Lung (tissue), 17 donors: ENCODE measurements at places on chromosomes 11 and 22. TPM values are rescaled to one million over a fixed set of nuclear protein-coding genes. Genes with fewer than 3 reads are reported as not detected.
A peak's percentile ranks its signal among the peaks of the same experiment; 100 is the strongest.

- no peak overlapping the region for H3K27ac ChIP-seq
- no peaks in the 10 kb centered on the region for H3K4me1 ChIP-seq
- H3K4me3 ChIP-seq, result no peak overlapping the region
- H3K36me3 ChIP-seq, result no peaks in the 10 kb centered on the region
Measured at GRCh38 chr22:31977141-31977841, 33.0 kb downstream of the YWHAH start.

DNA sequence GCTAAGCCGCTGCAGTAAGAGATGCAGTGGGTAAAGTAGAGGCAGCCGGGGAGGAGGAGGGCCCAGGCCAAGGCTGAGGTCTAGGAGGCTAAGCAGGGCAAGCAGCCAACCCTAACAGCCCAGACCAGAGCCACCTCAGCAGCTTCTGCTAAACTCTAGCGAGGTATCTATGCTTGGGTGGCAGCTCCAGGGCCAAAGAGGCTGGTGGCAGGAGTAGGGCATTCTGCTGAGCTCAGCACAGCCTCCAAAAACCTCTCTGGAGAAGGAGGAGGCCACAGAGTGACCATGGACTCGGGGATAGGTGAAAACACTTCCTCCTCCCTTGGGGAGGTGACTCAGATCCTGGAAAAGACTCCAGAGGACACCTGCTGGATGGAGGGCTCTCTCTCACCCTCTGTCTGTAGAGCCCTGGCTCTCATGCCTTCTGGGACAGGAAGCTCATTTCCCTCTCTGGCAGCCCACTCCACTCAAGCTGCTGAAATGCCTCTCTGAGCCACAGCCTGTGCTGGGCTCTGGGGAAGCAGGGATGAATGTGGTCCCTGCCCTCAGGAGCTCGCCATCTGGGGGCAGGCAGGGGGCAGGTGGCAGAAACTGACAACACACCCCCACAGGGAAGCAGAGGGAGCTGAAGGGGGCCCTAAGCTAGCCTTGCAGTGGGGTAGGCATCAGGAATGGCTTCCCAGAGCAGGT lies 16.5 kb upstream of the TPBGL start:
- H3K4me1 ChIP-seq, result no peaks in the 10 kb centered on the region
- no peak overlapping the region for H3K4me3 ChIP-seq
- no peak for DNase-seq
- H3K36me3 ChIP-seq, result no peaks in the 10 kb centered on the region
- no peak overlapping the region for H3K27ac ChIP-seq

NAALAD2 gene
- total RNA-seq, result 0.86 TPM

TTC36 gene
- total RNA-seq, result 1.6 TPM

GRCh38 chr11:63841554-63841953 lies 2.6 kb downstream of the MARK2 start:
- peak; percentile 70 for DNase-seq
- peaks cover 7% of the 10 kb centered on the region for H3K36me3 ChIP-seq
- peaks cover 30% of the 10 kb centered on the region for H3K4me1 ChIP-seq

COA4 gene
- total RNA-seq, result 40.0 TPM

GRCh38 chr11:100687054-100687629 lies at the start of gene ARHGAP42:
ARHGAP42 (plus strand) TSS chr11:100687288; CDS start chr11:100687679, 391 bp downstream.
- peak; percentile 90 for DNase-seq
- H3K36me3 ChIP-seq, result no peaks in the 10 kb centered on the region
- H3K27me3 ChIP-seq, result peaks cover 17% of the 10 kb centered on the region
- no peaks in the 10 kb centered on the region for H3K4me1 ChIP-seq

- peaks cover 2% of the 10 kb centered on the region for H3K36me3 ChIP-seq
- H3K27ac ChIP-seq, result no peak overlapping the region
- no peaks in the 10 kb centered on the region for H3K4me1 ChIP-seq
- H3K27me3 ChIP-seq, result no peaks in the 10 kb centered on the region
Measured at GRCh38 chr22:50320116-50320515, 6.7 kb downstream of the DENND6B start.

GRCh38 chr11:114058026-114058706 lies 1.3 kb upstream of the ZBTB16 start:
- no peak for DNase-seq
- H3K36me3 ChIP-seq, result peaks cover 2% of the 10 kb centered on the region
- no peak overlapping the region for H3K4me3 ChIP-seq
- no peaks in the 10 kb centered on the region for H3K4me1 ChIP-seq
- H3K27ac ChIP-seq, result peak overlapping the region; percentile 96

- no peaks in the 10 kb centered on the region for H3K4me1 ChIP-seq
- peak overlapping the region; percentile 28 for H3K4me3 ChIP-seq
- no peak overlapping the region for H3K27ac ChIP-seq
- peaks cover 2% of the 10 kb centered on the region for H3K36me3 ChIP-seq
Measured at GRCh38 chr11:36412781-36413383, 97.2 kb downstream of the TRAF6 start.

DNA sequence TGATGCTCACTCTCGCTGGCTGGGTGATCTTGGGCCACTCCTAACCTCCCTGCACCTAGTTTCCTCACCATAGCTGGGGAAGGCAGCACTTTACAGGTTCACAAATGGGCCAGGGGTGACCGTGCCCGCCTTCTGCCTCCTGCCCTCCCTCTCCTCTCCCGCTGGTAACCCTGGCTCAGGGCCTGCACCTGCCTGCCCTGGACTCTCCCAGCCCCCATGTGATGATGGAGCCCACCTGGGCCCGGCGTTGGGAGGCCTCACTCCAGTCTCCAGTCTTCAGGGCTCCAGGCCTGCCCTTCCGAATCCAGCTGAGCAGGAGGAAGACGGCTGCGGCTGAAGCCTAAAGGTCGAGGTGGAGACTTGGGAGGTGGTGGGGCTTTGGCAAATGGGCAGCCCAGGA lies 152.9 kb downstream of the CACNA1I start:
- no peak overlapping the region for H3K27ac ChIP-seq
- H3K27me3 ChIP-seq, result peaks cover 28% of the 10 kb centered on the region
- no peaks in the 10 kb centered on the region for H3K4me1 ChIP-seq
- H3K36me3 ChIP-seq, result no peaks in the 10 kb centered on the region
- no peak for DNase-seq
- H3K4me3 ChIP-seq, result no peak overlapping the region

DNA sequence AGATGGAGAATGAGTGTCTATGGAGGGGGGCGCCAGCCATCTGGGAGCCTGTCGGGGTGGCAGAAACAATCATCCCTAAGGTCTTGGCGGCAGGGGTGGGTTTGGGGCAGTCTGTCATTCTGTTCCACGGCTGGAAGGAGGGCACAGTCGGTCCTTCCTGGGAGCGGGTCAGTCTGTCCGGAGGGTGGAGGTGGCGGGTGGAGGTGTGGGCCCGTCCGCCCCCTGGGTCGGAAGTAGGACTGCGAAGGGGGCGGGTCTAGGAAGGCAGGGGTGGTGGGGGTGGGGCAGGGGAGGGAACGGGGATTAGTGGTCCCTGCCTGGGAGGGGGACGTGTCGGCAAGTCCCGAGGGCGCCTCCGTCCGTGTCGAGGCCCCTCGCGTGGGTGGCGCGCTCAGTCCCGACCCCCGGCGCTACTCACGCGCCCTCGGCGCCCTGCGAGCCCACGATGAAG lies 461 bp downstream of the TBC1D10A start:
- H3K27ac ChIP-seq, result peak overlapping the region; percentile 79
- peaks cover 19% of the 10 kb centered on the region for H3K4me1 ChIP-seq
- H3K27me3 ChIP-seq, result no peaks in the 10 kb centered on the region
- DNase-seq, result no peak
- peaks cover 2% of the 10 kb centered on the region for H3K36me3 ChIP-seq

GRCh38 chr22:38220653-38221386 lies 19.0 kb downstream of the MAFF start:
- no peak for DNase-seq
- H3K36me3 ChIP-seq, result peaks cover 11% of the 10 kb centered on the region
- peaks cover 27% of the 10 kb centered on the region for H3K4me1 ChIP-seq
- H3K27me3 ChIP-seq, result no peaks in the 10 kb centered on the region

GRCh38 chr22:45294030-45294429 lies 9.3 kb downstream of the UPK3A start:
- H3K27me3 ChIP-seq, result no peaks in the 10 kb centered on the region
- no peaks in the 10 kb centered on the region for H3K36me3 ChIP-seq
- peaks cover 3% of the 10 kb centered on the region for H3K4me1 ChIP-seq
- H3K27ac ChIP-seq, result no peak overlapping the region
- H3K4me3 ChIP-seq, result no peak overlapping the region

SERPING1 gene
- 102 TPM for total RNA-seq

DNA sequence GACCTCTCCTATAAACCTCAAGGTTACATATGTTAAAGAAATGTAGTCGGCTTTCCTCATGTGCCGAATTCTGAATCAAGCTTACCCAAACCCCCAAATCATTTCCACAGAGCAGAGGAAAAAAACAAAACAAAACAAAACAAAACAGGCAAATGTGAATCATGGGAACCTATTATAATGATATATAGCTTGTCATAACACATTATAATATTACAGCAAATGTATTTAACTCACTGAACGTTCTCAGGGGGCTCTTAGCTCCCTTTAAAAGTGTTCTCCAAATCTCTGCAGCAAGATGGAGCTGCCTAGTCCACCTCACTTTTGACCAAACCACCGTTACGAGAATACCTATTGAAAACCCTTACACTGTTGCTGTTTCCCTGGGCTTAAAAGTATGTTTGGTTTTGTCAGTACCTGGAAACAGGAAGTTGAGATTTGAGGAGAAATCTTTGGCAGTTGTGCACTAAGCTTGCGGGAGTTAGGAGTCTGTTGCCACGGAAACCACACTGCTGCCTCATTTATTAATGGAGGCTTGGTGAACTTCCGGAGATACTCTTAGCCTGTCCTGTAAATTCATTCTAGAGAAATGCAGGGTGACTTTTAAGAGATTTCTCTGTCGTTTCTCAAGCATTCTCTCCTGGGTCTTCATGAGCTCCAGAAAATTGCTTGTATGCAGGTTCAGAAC lies 167.0 kb upstream of the RASSF10 start:
- peaks cover 51% of the 10 kb centered on the region for H3K4me1 ChIP-seq
- DNase-seq, result peak; percentile 90

GRCh38 chr11:34305193-34305592 lies 52.6 kb downstream of the ABTB2 start:
- no peaks in the 10 kb centered on the region for H3K27me3 ChIP-seq
- no peaks in the 10 kb centered on the region for H3K36me3 ChIP-seq
- H3K27ac ChIP-seq, result no peak overlapping the region
- no peak for DNase-seq

GRCh38 chr11:134503596-134503995 lies 91.6 kb upstream of the B3GAT1 start:
- peak; percentile 4 for DNase-seq
- no peak overlapping the region for H3K4me3 ChIP-seq
- H3K27ac ChIP-seq, result no peak overlapping the region

MAP6 gene
- total RNA-seq, result 8.1 TPM

SLC22A8 gene
- not detected for total RNA-seq

MUC2 gene
- total RNA-seq, result 0.03 TPM

DNA sequence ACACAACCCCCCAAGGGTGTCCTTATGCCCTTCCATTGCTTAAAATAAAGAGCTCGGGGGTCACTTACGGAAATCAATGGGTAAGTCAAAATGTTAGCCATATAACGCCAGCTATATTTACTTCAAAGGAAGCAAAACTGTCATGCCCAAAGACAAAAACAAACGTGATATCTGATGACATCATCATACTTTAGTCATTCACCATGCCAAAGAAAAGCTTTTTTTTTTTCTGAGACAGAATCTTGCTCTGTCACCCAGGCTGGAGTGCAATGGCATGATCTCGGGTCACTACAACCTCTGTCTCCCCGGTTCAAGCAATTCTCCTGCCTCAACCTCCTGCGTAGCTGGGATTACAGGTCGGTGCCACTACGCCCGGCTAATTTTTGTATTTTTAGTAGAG lies 47.7 kb upstream of the SC5D start:
- no peak overlapping the region for H3K4me3 ChIP-seq
- H3K27ac ChIP-seq, result no peak overlapping the region
- no peaks in the 10 kb centered on the region for H3K36me3 ChIP-seq
- no peak for DNase-seq
- H3K27me3 ChIP-seq, result no peaks in the 10 kb centered on the region

DNA sequence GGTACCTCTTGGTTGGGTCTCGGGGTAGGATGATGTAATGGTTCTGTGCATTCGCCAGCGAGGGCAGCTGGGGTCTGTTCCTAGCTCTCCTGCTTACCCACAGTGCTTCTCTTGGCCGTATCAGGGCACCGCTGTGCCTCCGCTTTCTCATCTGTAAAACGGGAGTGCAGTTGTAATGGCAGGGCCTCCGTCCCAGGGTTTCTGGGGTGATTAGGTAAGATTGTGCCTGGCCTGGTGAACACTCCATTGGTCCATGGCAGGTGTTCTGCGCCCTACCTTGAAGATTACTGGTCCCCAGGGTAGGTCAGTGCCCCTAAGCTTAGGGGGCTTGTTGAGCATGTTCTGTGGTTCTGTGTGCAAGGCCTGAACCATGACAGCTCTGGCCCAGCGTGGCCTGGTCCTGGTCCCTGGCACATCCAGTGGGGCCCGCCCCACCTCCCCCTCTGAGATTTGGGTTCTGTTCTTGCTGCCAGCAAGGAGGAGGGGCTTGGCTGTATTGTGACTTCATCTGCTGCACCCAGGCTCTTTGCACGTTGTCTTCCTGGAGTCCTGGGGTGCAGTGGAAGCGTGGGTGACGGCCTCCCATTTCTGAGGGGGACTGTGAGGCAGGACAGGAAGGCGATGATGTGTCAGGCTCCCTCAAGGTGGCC lies 4.9 kb downstream of the MYRF start:
- H3K4me1 ChIP-seq, result no peaks in the 10 kb centered on the region
- H3K4me3 ChIP-seq, result no peak overlapping the region
- DNase-seq, result no peak

IFITM10 gene
- 0.40 TPM for total RNA-seq

HIRA gene
- total RNA-seq, result 15.8 TPM

- H3K27me3 ChIP-seq, result no peaks in the 10 kb centered on the region
- no peak for DNase-seq
- peaks cover 7% of the 10 kb centered on the region for H3K4me1 ChIP-seq
- no peak overlapping the region for H3K4me3 ChIP-seq
- H3K27ac ChIP-seq, result peak overlapping the region; percentile 77
Measured at GRCh38 chr11:84886344-84886743, 740.8 kb downstream of the DLG2 start.

DNA sequence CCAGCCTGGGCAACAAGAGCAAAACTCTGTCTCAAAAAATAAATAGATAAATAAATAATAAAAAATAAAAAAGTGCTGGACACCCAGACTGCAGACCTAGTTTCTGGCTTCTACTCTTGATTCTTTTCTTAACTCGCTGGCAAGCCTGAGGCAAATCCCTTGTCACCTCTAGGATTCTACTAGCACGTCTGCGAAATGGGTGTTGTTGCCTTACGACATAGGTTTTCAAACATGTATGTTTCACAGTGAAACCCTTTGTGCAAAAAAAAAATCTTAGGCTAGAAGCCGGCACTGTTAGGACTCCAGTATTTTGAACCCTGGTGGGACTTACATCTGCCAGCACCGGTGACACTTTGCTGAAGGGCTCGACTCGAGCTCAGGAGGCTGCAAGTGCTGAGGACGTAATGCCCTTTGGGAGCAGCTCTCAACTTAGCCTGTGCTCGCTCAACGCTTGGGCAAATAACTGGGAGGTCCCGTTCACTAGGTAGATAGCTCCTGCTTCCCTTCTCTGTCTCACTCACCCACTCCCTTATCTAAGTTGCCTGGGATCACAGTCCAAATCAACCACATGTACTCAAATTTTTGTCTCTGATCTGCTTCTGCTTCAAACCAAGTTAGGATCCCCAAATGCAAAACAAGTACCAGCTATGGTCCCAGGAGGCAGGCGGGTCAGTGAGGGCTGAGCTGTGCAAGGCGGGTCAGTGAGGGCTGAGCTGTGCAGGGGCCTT lies 34.7 kb upstream of the MYH9 start:
- DNase-seq, result no peak
- no peaks in the 10 kb centered on the region for H3K27me3 ChIP-seq
- no peaks in the 10 kb centered on the region for H3K36me3 ChIP-seq
- no peak overlapping the region for H3K27ac ChIP-seq
- no peak overlapping the region for H3K4me3 ChIP-seq

SCGB2A2 gene
- not detected for total RNA-seq

- no peaks in the 10 kb centered on the region for H3K36me3 ChIP-seq
- no peak overlapping the region for H3K4me3 ChIP-seq
- H3K27ac ChIP-seq, result no peak overlapping the region
Measured at GRCh38 chr11:65788821-65789220, 2.0 kb downstream of the OVOL1 start.
